Iris pigment epithelial cell (primary cell): ENCODE measurements at places on chromosomes 3 and 15.

DNA sequence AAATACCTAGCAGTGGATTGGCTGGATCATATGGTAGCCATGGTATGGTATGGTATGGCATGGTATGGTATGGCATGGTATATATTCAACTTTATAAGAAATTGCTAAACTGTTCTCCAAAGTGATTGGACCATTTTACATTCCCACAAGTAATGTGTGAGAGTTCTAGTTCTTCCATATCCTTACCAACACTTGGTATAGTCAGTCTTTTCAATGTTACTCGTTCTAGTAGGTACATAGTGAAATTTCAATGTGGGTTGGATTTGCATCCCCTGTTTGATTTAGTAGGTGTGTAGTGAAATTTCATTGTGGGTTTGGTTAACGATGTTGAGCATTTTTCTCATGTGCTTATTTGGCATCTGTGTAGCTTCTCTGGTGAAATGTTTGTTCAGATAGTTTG is 154.3 kb downstream of the ITPR1 start:
- no peak for DNase-seq

DNA sequence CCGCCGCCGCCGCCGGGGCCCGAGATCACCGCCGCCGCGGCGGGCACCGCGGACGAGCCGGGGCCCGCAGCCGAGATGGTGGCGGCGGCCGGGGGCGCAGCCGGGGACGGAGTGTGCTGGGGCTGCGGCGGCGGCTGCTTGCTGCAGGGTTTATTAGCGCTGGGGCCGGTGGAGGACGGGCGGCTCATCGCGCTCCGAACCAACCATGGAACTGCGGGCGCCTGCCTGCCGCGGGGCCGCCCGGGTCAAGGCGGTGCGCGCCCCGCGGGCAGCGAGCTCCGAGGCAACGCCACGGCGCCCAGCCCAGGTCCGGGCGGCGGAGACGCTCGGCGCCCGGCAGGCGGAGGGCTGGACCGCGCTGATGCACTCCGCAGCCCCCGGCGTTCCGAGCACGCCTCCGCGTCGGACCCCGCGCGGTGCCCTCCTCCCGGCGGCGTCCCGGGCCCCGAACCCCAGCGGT is 277 bp downstream of the SIAH2 start:
- DNase-seq = no peak

DNA sequence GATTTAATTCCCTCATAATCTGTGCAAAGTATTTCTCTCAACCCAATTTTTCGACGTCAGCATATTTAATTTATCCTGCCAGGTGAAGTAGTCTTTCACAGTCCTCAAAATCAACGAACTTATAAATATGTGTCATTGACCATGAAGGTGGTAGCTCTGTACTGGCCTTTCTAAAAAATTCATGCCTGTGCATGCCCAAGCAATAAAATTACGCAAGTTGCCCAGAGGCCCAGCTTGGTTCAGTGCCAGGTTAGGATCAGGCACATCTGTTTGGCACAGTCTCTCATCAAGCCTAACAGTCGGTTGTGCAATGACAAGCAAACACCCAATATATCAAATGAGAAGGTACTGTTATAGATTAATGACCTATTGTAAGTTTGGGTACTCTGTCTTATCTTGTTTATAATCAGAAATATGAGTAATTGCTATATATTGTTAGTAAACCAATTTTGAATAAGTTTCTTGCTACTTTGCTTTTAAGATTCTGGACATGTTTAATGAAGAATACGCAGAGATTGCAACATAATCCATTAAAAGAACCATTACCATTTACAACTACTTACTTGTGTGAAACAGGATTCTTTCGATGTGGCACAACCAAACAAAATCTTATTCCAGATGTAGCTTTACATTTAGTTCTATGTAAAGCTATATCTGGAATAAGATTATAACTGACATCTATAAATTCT is 159.0 kb upstream of the IL12A start:
- peak; percentile 59 for DNase-seq

DNA sequence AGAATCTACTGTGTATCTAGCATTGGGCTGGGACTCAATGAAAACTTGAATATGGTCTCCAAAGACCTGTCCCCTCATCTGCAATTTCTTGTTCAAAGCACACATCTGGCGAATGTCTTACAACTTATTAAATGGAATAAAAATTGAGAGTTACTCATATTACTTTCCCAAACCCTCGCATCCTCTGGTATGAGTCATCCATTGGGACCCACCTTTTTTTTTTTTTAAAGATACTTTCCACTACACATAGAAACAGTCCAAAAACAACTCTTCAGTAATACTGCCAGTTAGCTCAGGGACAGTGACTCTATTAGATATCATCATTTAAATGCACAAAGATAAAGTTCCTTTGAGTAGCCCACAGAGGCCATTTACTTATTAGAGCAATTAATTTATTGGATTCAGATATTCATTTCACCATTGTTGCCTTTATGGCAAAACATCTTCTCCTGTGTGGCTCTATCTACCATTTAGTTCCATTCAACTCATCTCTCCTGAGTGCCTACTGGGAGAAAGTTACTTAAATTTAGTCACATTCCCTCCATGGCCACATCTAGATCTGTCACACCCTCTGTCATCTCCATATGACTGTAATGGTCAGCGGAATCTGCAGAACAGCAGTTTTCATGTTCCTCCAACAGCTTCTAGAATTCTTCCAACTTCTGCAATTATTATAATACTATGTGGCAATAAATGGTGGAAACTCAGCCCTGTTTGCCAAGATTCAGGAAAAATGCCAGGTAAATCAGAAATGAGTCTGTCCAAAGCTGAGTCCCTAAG is 77.9 kb upstream of the ARHGEF3 start:
- peak; percentile 67 for DNase-seq

DNA sequence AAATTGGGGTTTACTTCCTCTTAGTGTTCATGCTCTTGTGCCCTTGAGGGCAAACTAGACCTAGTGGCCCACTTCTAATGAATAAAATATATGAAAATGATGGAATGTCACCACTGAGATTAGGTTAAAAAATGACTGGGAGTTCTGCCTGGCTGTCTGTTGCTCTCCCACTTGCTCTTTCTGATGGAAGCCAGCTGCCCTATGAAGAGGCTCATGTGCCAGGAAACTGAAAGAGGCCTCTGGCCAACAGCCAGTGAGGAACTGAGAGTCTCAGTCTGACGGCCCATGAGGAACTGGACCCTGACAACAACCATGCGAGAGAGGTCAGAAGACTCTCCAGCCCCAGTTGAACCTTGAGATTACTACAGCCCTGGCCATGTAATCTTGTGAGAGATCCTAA is 107.1 kb upstream of the FHIT start:
- no peak for DNase-seq

GRCh38 chr3:17238023-17238422 is 353.3 kb downstream of the PLCL2 start:
- DNase-seq = no peak

- DNase-seq = peak; percentile 99
These were observed 265.0 kb downstream of the OPA1 start for GRCh38 chr3:193857996-193858395.

GRCh38 chr3:160057331-160057730 is 68.7 kb downstream of the IL12A start:
- DNase-seq = no peak

DNA sequence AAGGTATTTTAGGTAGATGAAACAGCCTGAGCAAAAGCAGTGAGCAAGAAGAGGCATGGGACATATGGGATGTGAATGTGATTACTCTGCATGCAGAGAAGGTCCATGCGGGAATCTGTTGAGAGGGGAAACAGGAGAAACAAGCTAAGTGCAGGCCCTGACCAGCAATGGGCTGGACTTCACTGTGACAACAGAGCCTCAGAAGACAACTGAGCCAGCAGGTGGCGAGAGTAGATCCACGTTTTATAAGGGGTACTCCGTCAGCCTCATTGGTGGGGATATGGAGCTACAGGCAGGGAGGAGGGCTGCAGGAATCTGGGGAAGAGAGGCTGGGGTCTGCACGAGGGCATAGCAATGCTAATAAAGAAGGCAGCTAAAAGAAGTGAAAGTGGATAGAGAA is 405.9 kb upstream of the LMCD1 start:
- no peak for DNase-seq

DNA sequence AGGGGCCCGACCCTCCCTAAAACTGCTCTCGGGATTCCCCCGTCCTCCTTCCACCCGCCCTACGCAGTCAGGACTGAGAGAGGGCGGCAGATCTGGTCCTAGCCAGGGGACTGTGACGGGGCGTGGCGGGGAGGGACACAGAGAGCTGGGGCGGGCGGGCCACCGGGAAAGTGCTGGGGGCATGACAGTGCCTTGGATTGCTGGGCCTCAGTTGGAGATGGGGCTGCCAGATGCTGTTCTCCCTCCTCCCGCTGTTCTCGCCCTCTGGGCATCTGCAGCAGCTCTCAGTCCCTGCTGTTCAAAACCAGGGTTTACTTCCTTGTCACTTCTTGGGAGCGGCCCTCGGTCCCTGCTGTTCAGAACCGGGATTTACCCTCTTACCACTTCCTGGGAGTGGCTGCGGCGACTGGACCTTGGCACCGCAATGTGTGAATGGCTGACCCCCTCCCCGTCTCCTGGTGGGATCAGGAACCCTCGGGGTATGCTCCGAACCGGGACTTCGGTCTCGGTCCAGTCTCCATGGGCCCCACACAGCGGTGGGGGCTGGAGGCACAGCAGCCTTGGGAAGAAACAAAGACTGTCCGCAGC is 1.8 kb upstream of the RPP25 start:
- no peak for DNase-seq

GRCh38 chr3:194489736-194490612 is 3.2 kb upstream of the ATP13A3 start:
- DNase-seq = peak; percentile 41

DNA sequence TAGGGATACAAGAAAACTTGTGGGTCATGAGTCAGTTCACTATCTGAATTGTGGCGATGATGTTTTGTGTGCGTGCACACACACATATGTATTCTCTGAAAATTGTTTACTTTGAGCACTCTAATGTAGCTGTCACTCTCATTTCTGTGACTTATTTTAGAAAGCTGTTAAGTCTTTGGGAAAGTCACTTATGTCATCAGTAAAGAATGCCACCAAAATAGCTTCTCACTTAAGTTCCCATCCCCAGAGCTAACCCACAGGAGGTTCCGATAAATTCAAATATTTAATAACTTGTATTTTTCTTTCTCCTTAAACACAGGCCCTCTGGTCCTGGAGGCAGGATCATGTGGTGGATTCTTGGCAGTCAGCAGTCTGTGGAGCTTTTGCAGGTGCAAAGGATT is 138.3 kb downstream of the LRIG1 start:
- peak; percentile 87 for DNase-seq

- DNase-seq = no peak
These were observed 38.7 kb upstream of the FAH start for GRCh38 chr15:80114114-80114513.

DNA sequence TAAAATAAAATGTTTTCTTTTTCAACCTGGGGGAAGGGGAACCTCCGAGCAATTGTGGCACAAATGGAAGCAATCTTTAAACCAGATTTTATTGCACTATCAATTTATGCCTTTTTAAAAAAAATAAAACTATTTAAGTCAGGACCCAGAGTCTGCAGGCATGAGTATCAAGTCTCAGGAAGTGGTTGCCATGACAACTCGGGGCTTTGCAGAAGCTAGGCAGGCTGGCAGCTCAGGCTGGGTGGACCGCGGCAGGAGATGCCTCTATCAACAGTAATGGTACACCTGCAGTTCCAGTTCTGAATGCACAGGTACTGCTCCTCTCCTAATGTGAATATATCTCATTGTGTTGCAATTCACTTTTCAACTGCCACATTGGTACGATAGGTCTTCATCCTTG is 447.7 kb downstream of the GABRG3 start:
- no peak for DNase-seq

DNA sequence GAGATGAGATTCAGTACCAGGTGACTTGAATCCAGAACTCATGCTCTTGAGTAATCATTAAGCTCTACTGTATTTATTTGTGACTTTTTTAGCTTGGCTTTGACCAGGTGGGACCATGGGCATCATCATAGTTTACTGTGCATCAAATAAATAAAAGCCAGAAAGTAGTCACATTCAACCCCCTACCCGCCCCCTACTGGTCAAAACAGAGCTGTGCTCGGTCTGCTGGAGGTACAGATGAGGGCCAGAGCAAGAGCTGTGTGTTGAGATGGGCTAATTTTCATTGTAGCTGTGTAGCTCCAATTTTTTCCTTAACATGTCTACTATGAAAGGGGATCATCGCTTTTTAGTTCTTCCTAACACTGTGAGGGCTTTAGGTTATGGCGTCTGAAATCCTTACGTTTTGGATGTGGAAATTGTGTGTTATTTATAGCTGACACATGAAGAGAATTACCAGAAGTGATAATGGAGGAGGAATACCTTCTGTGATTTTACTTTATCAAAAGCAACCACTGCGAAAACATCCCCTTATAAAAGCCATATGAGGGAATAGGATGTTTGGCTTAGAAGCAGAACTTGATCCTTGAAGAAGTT is 375.1 kb downstream of the PTPRG start:
- DNase-seq = peak; percentile 36

DNA sequence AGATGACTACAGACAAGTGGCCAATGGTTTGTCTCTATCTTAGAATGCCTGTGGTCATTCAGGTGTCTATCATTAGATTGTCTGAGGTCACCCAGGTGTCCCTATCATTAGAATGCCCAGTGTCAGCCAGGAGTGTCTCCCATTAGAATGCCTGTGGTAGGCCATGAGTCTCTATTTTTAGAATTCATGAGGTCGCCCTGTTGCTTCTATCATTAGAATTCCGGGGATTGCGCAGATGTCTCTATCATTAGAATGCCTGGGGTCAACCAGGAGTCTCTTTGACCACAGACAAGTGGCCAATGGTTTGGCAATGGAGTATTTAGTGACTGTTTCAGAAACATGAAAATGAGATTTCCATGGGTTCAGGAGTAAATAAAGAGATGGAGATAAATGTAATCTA is 7.6 kb downstream of the RTP2 start:
- DNase-seq = no peak

- no peak for DNase-seq
These were observed 42.8 kb downstream of the GRIP2 start for GRCh38 chr3:14497321-14497720.

GRCh38 chr15:57134071-57134605 is 215.7 kb downstream of the TCF12 start:
- no peak for DNase-seq

DNA sequence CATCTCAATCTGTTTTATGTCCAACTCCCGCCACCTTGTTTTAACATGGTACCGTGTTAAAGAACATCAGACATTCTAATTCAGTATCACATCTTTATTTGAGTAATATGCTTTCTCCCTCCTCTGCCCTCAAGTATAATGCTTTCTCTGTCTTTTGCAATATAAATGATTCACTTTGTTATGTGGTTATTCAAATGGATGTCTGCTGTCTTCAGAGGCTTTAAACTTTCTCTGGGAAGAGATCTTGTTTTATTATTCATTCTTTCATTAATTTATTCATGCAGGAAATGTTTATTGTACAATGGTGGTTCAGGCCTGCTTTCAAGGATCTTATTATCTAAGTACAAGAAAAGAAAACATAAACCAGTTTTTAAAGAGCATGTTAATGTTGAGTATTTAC is 57.1 kb downstream of the RAP2B start:
- DNase-seq = peak; percentile 63
